ENCODE measurements at places on chromosomes 11 and 22. TPM values are rescaled to one million over a fixed set of nuclear protein-coding genes. Genes with fewer than 3 reads are reported as not detected.

CCDC87 gene
- 0.86 TPM for total RNA-seq

DNA sequence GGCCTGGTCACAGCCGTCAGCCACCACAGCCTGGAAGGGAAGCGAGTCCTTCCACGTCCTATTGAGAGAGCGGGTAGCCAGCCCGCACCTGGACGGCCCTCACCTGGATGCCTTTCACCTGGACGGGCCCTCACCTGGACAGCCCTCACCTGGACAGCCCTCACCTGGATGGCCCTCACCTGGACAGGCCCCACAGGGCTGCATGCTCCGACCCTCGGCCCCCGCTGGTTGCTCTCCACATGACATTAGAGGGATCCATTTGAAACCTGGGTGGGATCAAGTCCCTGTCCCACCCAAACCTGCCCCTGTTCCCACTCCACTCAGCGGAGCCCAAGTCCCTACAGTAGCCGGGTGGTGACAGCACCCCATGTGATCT is 3.7 kb downstream of the C1QTNF6 start:
- no peak for DNase-seq

- DNase-seq: no peak
Observed at GRCh38 chr22:50027639-50028537, 15.3 kb upstream of the IL17REL start.

DNA sequence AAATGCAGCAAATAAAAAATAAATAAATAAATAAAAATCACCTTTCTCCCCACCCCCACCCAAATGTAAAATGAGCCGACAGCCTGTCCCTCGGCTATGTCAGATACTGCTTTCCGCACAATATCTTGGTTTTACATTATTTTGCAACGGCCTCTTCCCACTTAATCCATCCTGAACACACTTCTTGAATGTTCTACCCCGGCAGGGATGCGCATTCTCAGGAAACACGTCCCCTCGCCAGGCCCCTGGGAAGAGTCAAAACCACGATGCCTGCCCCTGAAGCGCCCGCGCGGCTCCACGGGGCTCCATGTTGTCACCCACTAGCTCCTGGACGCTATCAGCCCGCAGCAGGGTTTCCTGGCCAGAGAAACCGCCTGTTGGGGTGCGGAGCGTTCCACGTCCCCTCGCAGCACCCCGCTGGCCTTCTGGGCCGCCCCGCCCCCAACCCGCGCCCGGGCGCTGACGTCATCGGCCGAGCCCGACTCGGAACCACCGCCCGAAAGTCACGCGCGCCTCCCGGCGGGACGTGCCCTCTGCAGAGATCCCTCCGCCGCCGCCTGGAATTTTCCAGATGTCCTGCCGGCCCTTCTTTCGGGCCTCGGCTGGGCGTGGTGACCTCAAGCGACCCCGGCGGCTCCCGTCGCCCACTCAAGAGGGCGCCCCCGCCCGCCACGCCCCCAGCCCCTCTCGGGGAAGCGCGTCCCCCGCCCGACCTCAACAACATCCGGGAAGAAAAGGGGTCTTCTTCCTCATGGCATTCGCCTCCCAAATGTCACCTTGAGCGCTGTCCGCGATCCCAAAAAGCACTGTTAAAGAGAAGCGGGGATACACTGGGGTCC is 585 bp upstream of the NEAT1 start:
- peak; percentile 98 for DNase-seq

- DNase-seq: no peak
Observed at GRCh38 chr11:70251659-70252321, 18.7 kb upstream of the PPFIA1 start.

TCN2 gene
- 28.7 TPM for total RNA-seq

GRCh38 chr11:73556966-73557365 is 40.9 kb downstream of the FAM168A start:
- DNase-seq: no peak

DNA sequence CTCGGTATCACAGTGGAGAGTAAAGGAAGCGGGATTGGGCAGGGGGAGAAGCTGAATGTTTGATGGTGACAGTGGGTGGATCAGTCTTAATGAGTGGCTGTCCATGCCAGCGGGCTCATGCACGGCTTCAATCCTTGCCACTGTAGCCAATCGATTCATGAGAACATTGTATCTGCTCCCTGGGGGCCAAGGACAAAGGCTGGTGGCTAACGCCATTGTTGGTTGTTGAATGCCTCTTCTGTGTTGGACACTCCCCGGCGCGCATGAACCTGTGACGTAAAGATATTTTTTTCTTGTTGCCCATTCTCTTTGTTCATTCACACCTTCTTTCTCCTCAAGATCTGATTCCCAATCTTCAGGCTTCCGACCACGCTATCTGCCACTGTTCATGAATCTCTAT is 20.9 kb upstream of the ATXN10 start:
- DNase-seq: no peak

IL18 gene
- 17.0 TPM for total RNA-seq

GRCh38 chr22:39900306-39901227 is at the start of gene GRAP2:
Gene GRAP2 (plus strand): TSS chr22:39901084. CDS start chr22:39947107, 46,023 bp downstream.
- no peak for DNase-seq

DNA sequence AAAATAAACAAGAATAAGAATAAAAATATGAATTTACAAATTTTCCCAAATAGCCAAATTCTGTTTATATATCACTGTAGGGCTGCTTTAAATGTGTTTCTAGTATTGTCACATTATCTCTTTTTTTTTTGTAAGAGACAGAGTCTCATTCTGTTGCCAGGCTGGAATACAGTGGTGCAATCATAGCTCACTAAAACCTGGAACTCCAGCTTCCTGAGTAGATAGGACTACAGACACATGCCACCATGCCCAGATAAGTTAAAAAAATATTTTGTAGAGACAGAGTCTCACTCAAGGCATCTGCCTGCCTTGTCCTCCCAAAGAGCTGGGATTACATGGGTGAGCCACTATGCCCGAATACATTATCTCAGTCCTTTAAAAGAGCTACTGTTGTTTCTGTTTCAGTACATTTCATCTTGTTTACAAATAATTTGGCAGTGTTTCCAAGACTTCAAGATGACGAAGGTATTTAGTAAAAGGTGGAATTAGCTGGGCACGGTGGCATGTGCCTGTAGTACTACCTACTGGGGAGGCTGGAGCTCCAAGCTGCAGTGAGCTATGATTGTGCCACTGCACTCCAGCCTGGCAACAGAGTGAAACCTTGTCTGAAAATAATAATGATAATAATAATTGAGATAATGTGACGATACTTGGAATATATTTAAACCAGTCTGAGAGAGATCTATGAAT is 6.0 kb downstream of the FOLH1 start:
- no peak for DNase-seq

DNA sequence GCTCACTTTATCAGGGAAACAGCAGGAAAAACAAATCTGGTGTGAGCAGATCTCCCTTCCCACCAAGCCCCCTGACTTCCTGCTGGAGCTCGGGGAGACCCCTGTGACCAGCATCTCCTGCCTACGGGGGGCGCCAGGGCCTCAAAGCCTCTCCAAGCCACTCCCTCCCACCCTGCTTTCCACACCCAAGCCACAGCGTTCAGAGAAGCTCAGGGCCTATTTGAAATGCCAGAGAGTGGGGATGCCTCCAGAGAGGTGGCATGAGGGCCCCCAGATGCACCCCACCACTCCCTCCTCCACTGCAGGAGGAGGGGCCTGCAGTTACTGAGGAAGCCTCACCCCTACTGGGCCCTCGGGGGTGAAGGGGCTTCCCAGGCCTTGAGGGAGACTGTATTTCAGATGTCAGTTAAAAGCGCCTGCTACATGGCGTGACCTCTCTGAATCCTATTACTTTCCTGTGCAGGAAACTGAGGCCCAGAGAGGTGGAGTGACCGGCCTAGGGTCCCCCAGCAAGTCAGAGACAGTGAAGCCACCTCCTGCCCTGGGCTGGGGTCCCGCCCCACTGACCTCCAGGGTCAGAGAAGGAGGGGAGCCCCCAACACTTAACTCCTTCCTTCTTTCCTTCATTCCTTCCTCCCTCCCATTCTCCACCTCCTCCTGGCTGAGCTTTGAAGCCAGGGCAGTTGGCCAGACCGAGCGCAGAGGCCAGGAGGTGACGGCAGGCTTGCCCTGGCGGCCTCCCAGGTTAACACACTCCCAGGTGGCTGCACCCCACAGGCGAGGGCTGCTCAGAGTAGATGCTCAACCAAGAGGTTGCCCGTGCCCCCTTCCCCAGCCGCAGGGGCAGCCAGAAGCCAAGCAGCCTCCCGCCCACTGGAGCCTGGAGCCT is 6.0 kb upstream of the CDKN1C start:
- DNase-seq: no peak

- no peak for DNase-seq
Observed at GRCh38 chr11:73795925-73796632, 8.4 kb downstream of the MRPL48 start.

- DNase-seq: no peak
Observed at GRCh38 chr11:86396396-86396795, 21.7 kb downstream of the CCDC81 start.

DNA sequence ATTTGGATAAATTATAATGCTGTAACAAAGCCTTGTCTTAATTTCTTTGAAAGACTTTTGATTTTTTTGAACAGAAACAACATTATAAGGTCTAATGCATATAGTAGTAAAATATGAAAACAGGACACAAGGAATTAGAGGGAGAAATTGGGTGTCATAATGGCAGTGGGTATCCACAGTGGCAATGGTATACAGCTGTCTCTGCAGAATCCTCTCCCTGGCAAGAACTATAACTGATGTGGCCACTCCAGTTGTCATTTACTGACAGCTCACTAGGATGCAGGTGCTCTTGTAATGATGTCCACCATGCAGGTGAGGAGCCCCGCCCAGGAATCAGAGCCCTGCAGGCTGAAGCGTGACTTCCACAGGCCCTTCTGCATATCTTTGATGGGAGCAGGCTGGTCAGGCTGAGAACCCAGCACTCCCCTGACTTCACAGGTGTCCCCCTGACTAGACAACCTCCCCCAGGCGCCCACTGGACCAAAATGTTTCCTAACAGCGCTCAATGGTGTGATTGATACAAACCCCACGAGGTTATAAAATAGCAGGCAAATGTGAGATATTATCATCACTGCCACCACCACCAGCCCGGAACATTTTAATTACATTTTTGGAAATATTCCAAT is 32.8 kb upstream of the SERPIND1 start:
- DNase-seq: no peak

OR5D13 gene
- total RNA-seq: not detected

DNA sequence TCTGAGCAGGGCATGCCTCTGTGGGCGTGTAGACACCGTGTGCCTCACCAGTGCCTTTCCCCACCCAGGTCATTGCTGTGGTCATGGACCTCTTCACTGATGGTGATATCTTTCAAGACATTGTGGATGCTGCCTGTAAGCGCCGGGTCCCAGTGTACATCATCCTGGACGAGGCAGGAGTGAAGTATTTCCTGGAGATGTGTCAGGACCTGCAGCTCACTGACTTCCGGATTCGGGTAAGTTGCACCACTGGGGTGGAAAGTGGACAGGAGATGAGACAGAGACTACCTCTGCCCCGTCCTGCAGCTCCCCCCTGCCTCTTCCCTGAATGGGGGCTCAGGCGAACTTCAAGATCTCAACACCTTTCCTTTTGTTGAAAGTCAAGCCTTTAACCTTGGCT is 24.3 kb downstream of the FAM83F start:
- DNase-seq: no peak

GRCh38 chr11:11171854-11172253 is 181.2 kb downstream of the CSNK2A3 start:
- no peak for DNase-seq

GRCh38 chr11:89436071-89436470 is 55.1 kb downstream of the NOX4 start:
- no peak for DNase-seq

GRCh38 chr22:39452740-39453040 is 4.1 kb upstream of the MGAT3 start:
- no peak for DNase-seq

- DNase-seq: no peak
Observed at GRCh38 chr11:117273550-117274289, 17.4 kb upstream of the BACE1-AS start.

CCDC89 gene
- 0.24 TPM for total RNA-seq

DNA sequence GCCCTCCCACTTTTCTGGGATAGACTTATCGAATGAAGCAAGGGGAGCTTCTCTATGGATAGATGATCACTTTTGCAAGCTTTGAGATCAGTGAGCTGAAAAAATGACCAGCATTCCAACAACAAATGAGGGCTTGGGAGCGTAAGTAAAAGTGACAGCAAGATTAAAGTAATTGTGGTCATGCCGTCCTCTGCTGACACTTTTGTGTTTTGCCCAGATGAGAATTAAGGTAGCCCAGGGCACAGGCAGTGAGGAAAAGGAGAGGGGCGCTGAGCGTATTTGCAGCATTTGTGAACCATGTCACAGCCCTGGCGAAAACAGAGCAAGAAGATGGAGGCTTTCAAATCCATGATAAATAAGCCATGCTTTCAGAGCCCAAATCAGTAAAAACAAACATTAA is 24.6 kb upstream of the TMA7B start:
- DNase-seq: no peak

DNA sequence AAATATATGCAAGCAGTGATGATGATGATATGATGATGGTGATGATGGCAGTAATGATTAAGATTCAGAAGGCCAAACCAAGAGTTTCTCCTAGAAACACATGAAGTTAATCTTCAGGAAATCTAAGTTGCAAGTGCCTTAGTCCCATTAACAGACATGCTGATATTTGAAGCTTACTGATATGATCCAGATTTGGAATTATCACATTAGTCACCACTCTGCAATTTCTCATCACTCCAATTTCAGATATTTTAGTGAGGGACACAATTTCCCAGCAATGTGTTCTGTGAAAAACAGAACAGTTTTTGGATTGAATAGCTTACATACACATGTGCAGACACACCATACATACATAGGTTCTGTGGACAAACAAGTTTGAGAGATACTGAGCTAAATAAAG is 411.4 kb upstream of the FAT3 start:
- no peak for DNase-seq

GRCh38 chr11:26271666-26272065 is 60.3 kb upstream of the ANO3 start:
- no peak for DNase-seq

NTM gene
- total RNA-seq: 19.1 TPM

OR4A16 gene
- total RNA-seq: not detected

DDTL gene
- 1.0 TPM for total RNA-seq

- no peak for DNase-seq
Observed at GRCh38 chr22:35470903-35471321, 69.7 kb upstream of the RASD2 start.

POU2AF2 gene
- total RNA-seq: not detected

DNA sequence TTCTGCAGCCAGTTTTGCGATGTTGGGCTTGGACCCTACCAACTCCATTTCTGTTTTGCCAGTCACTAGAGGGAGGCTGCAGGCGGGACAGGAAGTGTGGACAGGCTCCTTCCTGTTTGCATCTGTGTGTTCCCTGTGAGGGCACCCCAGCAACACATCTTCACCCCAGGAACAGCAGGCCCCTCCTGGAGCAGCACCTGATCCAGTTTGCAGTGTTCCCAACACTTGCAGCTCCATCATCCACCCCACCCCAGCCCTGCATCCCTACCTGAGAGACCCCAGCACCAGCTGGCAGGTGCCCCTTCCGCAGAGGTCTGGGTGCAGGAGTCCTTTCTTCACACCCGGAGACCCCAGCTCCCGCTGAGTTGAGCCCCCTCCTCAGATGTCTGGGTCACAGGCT is 7.4 kb upstream of the VSIG10L2 start:
- DNase-seq: peak; percentile 44

GRCh38 chr11:122668562-122669090 is 13.1 kb downstream of the UBASH3B start:
- no peak for DNase-seq

POTEH gene
- total RNA-seq: not detected

All from right atrium auricular region (tissue), 2 donors.